Thymus (tissue), 14 donors: ENCODE measurements at places on chromosomes 16 and 17.

DNA sequence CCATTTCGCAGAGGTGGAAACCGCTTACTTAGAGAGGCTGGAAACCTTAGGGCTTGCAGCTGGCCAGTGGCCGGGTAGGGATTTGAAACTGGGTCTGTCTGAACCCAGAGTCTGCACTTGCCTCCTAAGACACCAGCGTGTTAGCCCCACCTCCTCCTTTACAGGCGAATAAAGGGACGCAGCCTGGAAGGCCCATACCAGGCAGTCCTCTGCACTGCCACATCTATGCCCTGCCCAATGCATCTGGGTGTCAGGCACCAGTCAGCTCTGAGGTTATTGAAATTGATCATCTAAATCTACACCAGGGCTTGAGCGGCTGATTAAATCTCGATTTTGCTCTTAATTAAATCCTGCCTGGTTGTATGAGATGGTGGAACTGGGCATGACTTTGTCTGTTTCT is 19.9 kb upstream of the NAGS start:
- DNase-seq: no peak

DNA sequence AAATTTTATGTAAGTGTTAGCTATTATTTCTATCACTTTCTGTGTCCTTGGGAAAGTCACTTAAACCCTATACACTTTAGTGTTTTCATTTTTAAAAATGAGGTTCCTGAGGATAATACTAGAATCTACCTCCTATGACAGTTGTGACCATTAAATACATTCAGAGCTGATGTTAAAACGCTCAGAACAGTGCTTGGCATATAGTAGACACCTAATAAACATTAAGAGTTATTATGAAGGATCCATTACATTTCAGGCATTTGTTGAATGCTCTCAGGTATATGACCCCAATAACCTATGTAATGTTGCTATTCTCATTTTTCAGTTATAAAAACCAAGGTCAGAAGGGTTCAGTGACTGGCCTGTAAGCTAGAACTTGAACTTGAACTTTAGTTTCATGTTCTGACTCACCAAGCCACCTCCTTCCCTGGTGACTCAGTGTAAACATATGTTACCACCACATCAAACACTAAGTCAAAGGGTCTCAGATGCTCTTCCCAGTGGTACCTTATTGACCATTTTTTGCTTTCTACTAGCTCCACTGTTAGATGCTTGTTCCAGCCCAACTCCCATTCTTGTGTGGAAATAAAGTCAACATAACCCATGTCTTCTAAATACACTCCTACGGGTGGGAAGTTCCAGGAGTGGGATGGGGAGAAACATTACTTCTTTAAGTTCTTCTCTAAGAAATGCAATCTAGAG is 47.6 kb downstream of the HSD17B2 start:
- no peak for DNase-seq

DNA sequence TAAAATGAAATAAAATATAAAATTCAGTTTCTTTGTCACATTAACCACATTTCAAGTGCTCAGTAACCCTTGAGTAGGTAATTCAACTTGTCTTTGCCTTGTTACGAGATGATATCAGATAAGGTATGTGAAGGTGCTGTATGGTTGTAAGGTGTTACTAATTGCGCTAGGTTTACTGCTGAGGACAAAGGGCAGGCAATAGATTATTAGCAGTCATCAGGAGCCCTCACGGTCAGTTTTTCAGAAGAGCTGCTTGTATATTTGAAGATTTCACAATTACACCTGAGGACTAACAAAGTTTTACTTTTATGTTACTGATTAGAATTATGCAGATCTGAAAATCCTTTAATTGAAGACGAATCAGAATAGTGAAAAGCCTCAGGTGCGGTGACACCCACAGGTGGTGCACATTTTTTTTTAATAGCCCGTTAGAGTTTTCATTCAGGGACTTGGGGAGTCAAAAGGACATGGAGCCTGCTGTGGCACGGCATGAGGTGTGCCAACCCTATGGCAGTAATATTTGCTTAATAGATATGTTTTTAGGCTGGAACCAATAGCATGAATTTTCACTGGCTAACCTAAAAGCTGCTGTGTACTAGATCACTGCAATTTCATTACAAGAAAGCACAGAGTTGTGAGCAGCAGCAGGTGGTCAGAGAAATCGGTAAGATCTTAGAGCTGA is 16.4 kb downstream of the NDEL1 start:
- no peak for DNase-seq

DNA sequence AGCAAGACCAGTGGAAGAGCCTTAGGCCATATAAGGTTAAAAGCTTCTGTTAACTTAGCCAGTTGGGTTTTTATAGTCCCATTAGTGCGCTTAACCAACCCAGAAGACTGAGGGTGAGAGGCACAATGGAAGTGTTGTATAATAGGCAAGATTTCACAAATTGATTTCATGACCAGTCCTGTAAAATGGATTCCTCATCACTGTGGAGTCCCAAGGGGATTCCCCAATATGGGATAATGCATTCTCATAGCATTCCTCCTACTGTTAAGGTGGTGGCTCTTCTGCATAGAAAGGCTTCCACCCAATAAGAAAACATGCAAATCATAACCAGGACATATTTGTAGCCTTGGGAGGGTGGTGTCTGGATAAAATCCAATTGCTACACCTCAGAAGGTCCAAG is 22.1 kb upstream of the B4GALNT2 start:
- no peak for DNase-seq

DNA sequence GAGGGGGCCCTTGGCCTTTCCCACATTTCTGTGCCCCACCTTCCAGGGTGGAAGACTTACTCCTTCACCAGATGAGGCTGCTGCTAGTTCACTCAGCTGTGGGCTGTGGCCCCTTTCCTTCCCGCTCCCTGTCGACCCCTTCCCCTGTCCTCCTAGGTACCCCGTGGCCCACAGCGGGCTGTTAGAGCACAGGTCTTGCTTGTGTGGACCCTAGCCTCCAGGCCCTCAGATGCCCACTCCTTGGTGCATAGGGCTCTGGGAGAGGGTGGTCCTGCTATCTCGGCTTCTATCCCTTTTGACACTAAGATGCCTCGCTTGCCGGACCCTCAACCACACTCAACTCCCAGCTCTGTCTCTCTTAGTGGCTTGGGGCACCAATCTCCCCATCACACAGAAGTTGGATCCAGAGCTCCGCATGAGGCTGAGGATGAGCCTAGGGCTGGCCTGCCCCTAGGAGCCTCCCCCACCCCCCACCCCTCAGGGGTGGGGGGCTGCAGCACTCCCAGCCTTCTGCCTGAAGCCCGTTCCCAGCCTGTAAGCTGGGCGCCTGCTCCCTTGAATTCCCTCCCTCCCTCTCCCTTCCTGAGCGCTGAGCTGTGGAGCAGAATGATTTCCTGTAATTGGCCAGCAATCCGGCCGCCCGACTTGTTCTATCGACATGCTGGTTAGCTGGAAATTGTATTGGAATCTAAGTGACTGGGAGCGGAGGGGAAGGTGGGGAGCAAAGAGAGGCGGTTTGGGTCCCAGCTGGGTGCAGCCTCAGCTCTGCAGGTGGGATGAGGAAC is 30.9 kb downstream of the DCAKD start:
- no peak for DNase-seq

DNA sequence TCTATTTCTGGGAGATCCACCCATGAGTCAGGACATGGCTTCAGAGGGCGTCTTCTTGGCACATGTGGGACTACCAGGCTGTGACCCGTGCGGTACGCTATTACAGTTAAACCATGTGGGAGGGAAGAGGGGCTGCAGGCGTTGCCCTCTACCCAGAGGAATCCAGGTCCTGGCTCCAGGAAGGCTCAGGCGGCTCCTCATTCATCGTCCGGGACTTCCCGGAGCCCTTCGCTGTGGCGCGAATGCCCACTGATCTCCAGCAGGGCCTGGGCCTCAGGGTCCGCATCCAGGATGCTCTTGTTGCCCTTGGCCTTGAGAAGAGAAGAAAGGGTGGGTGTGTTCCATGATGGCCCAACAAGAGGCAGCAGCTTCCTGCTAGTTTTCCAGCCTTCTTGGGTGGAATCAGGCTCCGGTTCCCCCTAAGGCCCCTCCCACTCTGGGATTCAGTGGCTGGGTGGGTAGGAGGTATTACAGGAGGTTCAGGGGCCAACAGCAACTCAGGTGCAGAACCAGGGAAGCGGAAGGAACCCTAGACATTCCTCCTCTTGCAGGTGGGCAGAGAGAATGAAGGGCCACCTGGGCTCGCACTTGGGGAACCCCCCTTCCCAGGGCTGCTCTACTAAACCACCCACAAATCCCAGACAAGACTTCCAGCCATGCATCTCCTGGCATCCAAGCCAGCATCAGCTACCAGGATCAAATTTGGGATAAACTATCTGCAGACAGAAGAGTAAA is 24.6 kb downstream of the MEAK7 start:
- no peak for DNase-seq

DNA sequence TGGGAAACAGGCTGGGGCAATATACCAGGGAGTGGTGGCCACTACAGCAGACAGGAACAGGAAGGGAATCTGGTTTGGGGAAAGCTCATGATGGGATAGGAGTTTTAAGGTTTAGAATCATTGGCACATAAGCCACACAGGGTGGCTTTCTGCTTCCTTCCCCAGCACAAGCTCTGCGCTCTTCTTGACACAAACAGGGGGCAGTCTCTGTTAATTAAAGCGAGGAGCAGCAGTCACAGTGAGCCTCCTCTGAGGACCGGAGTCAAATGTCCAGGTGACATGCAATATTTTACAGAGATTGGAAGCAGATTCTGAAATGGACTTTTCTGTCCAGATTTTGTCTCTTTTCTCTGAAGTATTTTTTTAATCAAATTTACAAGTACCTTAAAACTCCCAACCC is 2.8 kb upstream of the SHISA9 start:
- no peak for DNase-seq

DNA sequence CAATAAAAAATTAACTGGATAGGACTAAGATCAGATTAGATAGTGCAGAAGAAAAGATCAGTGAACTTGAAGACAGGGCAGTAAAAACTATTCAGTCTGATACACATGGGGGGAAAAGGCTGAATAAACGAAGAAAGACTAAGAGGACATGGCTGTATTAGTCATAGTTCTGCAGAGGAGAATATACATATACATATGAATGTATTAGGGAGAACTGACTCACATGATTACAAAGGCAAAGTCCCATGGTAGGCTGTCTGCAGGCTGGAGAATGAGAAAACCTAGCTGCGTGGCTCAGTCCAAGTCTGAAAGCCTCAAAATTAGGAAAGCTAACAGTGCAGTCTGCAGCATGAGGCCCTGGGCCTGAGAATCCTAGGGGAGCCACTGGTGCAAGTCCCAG is 98.2 kb upstream of the GNAO1 start:
- no peak for DNase-seq

- DNase-seq: no peak
These were observed 342.1 kb downstream of the ZFHX3 start for GRCh38 chr16:72705801-72706200.

DNA sequence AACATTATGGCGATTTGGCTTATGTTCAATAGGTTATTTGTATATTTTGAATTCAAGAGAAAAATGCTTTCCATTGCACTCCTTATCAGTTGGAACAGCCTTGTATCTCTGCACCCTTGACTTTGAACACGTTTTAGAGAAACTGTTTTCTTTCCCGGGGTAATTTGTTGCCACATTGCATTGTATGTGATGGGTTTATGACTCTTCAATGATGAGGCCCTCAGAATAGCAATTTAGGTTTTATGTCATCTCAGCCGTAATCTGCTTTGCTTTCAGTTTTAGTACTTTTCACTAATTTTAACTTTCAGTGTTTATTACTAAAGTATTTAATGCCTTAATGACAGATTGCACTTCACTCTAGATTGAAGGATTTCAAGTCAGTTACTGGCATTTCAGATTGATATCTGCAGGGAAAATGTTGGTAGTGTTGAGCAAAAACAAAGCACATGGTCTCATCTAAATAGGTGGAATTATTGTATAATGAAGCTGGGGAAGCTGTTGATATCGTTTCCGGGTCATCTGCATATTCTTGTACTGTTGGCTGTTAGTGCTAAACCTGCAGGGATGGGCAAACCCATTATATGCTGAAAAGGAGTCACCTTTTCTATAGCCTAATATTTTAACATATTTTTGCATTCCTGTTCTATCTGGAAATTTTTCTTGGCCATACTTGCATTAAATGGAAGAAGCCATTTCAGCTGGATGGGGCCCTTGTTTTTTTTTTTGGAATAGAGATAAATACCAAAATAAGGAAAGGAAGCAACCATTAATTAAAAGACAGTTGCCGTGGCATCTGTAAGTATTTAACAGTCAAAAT is 2.0 kb downstream of the LUC7L3 start:
- no peak for DNase-seq

- DNase-seq: no peak
These were observed 416 bp downstream of the MT1H start for GRCh38 chr16:56669840-56670619.

GRCh38 chr17:42354956-42355843 is 33.0 kb downstream of the STAT3 start:
- DNase-seq: no peak
